ENCODE measurements at places on chromosomes 5 and 9.

GRCh38 chr5:124908581-124909451, 162.4 kb upstream of the ZNF608 start:
- no peak for DNase-seq

DNA sequence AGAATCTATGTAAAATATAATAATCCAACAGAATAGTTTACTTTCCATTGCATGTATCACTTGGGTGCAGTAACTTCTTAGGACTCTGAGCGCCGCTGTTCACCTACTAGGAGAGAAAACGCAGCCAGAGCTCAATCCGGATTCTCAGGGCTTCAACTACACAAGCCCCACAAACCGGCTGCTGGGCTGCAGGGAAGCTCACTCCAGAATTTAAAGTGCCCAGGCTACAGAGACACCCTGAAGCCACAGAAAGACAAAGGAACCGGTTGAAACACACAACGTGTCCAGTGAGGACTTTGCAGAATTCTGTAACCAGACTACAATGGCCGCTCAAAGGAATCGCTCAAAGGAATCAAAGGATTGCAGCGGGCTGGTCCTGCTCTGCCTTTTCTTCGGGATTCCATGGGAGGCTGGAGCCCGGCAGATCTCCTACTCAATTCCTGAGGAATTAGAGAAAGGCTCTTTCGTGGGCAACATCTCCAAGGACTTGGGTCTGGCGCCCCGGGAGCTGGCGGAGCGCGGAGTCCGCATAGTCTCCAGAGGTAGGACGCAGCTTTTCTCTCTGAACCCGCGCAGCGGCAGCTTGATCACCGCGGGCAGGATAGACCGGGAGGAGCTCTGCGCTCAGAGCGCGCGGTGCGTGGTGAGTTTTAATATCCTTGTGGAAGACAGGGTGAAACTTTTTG, at the start of gene PCDHGA10:
PCDHGA10 (plus strand) TSS at position 134 of the 686 bp plus-strand sequence; CDS start at position 323, 189 bp downstream.
- peak; percentile 38 for DNase-seq

DNA sequence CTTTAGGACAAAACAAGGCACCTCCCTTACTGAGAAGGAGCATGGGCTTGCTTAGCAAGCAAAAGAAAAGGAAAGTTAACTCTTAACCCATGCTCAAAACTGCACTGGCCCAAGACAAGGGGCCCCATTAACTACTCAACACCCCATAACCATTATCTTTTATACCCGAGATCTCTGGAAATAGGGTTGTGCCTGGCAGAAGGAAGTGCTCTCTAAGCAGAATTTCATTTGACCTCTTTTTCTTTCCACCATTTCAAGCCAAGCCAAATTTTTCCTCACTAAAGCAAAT, 167.2 kb downstream of the RASEF start:
- DNase-seq: no peak

DNA sequence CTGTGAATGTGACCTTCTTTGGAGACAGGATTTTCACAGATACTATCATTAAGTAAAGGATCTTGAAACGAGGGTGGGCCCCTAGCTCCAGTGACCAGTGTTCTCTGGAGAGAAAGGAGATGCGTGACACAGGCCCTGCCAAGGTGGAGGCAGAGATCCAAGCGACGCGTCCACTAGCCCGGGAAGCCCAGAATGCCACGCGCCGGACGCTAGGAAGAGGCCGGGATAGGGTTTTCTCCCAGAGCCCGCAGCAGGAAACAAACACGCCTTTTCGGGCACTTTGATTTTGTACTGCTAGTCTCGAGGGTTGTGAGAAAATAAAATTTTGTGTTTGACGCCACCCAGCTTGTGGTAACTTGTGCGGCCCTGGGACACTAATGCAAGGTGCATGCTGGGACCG, 29.6 kb upstream of the VDAC1 start:
- no peak for DNase-seq

DNA sequence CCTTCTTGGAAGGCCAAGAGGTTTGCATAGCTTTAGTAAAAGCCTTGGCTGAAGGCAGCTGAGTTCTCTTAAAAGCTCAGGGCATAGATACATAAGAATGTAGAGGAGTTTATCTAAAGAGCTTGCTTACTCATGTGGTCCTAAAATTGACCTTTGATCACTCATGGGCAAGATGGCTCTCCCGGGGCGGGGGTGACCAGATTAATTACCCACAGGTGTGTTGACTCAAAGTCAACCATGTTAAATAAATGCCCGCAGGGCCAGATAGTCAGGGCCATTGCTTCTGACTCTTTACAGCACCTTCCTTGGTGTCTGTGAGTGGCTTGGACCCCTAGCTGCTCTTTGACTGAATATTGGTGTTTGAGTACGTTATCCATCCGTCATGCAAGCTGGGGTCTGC, 33.1 kb upstream of the GHR start:
- DNase-seq: no peak

- no peak for DNase-seq
Measured at GRCh38 chr5:13133951-13134350, 810.5 kb downstream of the DNAH5 start.

GRCh38 chr5:8184455-8185063, 315.6 kb downstream of the MTRR start:
- DNase-seq: no peak

DNA sequence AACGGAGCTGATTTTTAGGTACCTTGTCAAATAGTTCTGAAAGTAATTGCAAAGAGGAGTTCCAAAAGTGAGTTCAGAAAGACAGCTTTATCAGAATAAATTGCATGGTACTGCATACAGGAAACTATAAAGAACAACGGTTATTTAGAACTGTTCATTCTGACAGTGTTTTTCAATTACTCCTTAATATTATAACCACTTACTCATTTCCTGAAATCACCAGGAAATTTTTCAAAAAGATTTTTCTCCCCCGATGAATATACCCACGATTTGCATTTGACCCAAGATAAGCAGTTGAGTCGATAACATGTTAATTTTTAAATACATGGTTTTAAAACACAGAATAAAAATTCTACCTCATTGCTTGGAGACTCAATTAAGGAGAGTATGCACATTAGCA, 9.4 kb downstream of the DOCK8 start:
- DNase-seq: no peak

- no peak for DNase-seq
Measured at GRCh38 chr9:126621061-126621918, 7.6 kb downstream of the LMX1B start.

DNA sequence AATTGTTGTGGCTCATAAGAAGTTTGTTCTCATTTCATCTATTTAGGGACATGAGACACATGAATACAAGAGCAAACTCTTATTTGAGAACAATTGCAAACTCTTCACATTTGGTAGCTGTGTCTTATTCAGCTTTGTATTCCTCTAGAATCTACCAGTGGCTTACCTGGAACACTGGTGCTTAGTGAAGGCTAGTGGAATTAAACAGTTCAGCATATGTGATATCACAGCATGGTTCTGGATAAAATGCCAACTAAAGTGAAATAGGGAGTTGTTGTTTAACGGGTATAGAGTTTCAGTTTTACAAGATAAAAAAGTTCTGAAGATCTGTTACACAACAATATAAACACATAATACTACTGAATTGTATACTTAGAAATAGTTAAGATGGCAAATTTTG, 48.9 kb downstream of the NRG2 start:
- DNase-seq: no peak

- DNase-seq: no peak
Measured at GRCh38 chr5:42592401-42593140, 164.0 kb upstream of the CCDC152 start.

DNA sequence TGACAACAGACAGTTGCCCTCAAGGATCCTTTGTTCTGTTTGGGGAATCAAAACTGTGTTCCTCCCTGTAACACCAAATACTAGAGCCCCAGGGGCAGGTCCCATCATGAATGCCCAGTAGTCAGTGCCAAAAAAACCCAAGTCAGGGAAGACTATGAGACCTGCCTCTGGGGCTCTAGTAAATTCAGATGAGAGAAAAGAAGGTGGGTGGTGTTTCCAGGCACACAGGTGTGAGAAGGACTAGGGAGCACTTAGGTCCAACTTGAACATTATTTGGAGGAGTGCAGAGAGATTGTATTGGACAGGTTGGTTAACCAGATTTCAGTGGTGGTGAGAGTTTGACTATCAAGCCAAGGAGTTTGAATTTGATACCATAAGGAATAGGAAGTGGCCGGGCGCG, 52.0 kb downstream of the SLC22A5 start:
- no peak for DNase-seq

DNA sequence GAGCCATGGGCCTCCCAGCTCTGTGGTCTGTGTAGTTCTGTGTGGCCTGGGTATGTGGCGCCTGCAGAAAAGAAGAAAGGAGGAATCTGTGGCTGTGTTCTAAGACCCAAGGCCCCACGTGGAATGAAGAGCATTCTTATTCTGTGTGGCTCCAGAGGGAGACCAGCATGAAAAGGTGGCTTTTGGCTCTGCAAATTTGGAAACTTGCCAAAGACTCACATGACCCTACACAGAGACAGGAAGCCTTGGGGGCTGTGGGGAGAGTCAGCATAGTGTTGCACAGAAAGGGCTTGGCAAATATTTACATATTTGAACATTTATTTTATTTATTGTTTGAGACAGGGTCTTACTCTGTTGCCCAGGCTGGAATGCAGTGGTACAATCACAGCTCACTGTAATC, 193.3 kb downstream of the TMEM38B start:
- no peak for DNase-seq

GRCh38 chr9:134382733-134383132, 56.5 kb downstream of the RXRA start:
- no peak for DNase-seq

GRCh38 chr9:84736081-84736480, 66.6 kb downstream of the NTRK2 start:
- no peak for DNase-seq

DNA sequence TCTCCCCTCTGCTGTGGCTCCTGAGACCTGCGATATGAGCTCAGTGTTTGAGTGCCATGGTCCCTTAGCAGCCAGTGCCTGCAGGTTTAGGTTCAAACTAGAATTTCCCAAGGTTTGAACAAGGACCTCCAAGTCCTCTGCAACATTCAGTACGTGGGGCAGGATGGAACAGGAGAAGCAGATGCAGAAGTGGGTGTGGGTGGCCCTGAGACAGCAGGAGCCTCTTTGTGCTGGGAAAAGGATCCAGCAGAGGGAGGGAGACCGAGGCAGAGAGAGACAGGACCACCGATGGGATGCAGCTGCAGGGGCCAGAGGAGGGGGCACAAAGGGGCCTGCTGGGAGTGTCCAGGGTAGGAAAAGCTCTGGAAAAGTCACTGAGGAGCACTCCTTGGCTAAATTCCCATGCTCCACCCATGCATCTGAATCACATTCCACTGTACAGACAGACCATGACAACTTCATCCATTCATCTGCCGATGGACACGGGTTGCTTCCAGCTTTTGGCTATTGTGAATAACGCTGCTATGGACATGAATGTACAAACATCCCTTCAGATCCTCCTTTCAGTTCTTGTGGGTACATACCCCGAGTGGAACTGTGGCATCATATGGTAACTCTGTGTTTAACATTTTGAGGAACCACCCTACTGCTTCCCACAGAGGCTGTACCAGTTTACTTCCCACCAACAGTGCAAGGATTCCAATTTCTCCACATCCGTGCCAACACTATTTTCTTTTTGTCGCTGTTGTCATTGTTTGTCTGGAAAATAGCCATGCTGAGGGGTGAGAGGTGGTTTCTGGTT, 26.7 kb upstream of the SUSD3 start:
- no peak for DNase-seq

GRCh38 chr5:6043491-6044310, 334.6 kb downstream of the MED10 start:
- no peak for DNase-seq

GRCh38 chr9:104795082-104795481, 31.2 kb downstream of the NIPSNAP3B start:
- DNase-seq: no peak

GRCh38 chr9:69411931-69412740, 87.1 kb downstream of the ENTREP1 start:
- DNase-seq: no peak

DNA sequence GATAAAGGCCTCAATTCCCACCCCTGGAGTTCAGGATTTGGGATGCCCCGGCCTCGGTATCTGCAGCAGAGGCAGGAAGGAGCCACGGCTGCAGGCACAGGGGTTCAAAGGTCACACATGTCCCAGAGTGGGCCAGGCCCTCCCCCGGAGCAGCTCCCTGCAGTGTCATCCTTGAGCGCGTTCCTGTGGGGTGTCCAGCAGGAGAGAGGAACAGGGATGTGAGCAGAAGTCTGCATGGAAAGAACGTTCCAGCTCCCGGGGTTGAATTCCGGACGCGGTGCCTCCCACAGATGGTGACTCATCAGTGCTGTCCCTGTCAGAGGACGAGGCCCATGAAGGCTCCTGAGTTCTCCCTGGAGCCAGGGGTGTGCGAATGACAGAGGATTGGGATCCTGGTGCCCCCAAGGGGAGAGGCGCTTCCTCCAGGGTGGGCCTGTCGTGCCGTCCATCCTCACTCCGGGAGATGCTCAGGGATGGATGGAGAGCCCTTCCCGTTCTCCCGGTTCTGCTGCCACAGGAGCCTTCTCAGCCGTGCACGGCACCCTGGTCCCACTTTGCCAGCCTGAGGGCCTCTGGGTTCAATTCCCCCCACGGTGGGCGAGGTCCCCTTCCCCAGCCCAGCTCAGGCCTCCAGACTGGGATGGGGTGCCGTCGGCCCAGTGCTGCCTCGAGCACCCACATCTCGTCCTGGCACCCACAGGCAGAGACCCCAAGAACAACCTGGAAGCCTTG, 3.1 kb downstream of the LCN1 start:
- no peak for DNase-seq

GRCh38 chr5:79076819-79077218, 7.3 kb downstream of the BHMT2 start:
- no peak for DNase-seq

- no peak for DNase-seq
Measured at GRCh38 chr9:69468380-69468779, 143.4 kb downstream of the ENTREP1 start.

DNA sequence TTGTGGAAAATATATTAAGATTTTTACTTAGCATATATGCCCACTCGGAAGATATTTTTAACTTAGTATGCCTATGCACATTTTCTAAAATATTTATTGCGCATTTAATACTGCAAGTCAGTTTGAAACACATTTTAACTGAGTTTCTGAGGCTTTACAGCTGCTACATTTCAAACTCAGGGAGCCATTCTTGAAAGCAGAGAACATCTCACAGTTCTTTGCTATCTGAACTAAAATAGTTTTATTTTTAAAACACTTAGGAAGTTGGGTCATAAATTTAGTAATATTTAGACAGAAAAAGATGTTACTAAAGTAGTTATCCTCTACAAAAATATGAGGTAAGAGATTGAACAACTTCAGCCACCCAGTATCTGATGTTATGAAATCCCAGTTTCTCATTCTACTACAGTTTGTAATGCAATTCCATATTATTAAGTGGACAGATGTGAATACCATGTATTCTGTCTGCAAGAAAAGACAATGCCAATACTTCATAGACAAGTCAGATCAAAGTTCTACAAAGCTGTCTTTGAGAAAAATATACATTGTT, 409.9 kb upstream of the EDIL3 start:
- DNase-seq: no peak

GRCh38 chr9:137383081-137383783, 39.7 kb downstream of the EXD3 start:
- DNase-seq: no peak

GRCh38 chr9:134640506-134641172, 964 bp upstream of the COL5A1 start:
- no peak for DNase-seq
